NCI-H2081 (cell line): ENCODE measurements at places on chromosomes 7 and 10.

DNA sequence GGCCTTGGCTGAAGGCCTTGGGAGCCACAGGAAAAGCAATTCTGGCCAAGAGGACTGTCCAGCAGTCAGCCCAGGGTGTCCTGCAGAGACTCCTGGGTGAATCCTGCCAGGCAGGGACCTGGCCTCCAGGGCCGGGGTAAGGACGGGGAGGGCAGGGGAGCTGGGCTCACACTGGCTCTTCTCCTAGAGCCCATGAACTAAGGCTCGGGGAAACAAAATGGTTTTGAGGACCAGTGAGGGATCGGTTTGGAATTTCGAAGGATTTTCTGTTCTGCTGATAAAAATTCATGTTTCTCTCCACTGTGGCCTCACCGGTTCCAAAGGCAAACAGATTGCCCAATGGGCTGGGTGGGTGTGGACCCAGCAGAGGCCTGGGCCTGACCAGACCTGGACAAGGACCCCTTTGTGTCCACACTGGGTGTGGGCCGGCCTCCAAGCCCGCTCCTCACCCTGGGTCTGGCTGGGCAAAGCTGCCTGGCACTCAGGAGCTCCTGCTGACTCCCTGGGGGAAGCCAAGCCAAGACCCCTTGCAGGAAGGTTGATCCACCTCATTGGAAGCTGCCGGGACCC is 27.3 kb downstream of the FAM20C start:
- DNase-seq, result no peak

GRCh38 chr7:98949336-98950044 is 71.2 kb downstream of the TRRAP start:
- DNase-seq, result no peak

- no peak for DNase-seq
Observed at GRCh38 chr7:143395187-143396149, 13.2 kb downstream of the EPHA1 start.

GRCh38 chr10:96501985-96502384 is 11.7 kb downstream of the TLL2 start:
- no peak for DNase-seq

DNA sequence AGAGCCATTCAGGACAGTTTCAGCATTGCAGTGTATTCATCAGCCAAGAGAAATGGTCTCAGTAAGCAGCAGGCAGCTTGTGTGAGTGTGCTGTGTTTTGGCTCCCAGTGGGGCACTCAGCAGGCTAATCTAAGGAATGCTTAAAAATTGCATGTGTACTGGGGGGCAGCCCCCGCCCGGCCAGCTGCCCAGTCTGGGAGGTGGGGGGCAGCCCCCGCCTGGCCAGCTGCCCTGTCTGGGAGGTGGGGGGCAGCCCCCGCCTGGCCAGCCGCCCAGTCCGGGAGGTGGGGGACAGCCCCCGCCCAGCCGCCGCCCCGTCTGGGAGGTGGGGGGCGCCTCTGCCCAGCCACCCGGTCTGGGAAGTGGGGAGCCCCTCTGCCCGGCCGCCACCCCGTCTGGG is 116.2 kb downstream of the GRID1 start:
- DNase-seq, result no peak

- DNase-seq, result no peak
Observed at GRCh38 chr10:56487746-56488145, 126.7 kb upstream of the ZWINT start.

DNA sequence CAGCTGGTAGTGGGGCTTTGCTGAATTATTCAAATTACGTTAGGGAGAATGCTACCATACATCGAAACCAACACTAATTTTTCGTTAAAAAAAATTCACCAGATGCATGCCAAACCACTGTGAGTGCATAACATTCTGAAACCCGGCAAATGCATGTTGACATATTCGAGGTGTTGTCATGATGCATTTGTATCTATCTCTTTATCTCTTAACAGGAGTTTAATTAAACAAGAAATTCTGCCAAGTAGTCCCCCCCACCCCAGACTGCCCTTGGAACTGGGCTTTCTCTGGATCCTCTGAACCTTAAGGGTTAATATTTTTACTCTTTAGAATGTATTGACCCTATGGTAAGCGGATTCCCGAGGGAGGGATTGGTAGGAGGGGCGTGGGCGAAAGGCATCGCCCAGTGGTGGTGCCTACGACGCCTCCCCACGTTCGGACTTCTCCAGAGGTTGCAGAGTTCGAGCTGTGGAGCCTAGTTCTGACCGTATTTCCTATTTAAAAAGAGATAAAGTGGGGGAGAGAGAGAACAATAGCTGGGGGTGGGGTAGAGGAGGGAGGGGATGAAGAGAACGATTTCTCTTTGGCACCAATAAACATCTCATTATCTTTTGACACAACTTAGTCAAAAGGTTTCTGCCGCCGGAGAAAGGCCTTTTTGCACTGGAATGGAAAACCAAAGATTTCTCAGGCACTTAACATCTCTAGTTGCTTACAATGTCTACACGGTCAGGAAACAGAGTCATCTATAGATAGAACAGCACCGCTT is 7.2 kb downstream of the DLX6 start:
- DNase-seq, result no peak

DNA sequence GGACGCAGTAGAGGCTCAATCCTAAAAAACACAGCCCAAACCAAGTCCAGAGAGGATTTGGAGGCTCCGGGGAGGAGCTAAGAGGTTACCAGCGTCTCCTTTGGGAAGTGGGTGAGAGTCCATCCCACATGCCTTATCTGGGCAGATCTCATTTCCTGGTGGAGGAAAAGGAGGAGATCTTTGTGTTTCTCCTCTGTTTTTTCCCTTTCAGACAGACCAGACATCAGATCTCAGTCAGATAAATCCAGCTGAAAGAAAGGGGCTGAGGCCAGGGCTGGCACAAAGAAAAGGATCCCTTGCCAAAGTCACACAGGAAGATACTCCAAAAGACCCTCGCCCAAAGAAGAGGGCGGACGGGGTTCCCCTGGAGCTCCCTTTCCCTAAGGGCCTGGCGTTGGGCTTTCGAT is 58.3 kb upstream of the COMTD1 start:
- DNase-seq, result no peak

GRCh38 chr10:119292968-119293760 is 85.8 kb downstream of the GRK5 start:
- DNase-seq, result no peak
